ENCODE measurements at places on chromosomes 2 and 18.

- DNase-seq, result peak; percentile 89
These were observed 57.5 kb downstream of the DTNA start for GRCh38 chr18:34767601-34768027.

DNA sequence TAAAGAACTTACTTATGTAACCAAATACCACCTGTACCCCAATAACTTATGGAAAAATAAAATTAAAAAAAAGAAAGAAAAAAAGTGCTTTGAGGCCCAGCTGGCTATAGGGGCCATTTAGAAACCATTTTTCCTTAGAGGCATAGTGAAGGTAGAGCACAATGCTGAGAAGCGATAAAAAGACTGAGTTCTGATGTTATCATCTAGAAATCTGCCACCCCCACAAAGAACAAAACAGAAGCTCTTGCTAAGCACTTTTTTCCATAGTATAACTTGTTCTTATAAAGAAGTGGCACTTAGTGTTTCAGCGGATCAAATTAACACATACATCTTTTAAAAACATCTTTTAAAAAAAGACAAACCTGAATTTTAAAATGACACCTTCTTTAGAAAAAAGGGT lies 51.4 kb downstream of the ICOS start:
- no peak for DNase-seq

DNA sequence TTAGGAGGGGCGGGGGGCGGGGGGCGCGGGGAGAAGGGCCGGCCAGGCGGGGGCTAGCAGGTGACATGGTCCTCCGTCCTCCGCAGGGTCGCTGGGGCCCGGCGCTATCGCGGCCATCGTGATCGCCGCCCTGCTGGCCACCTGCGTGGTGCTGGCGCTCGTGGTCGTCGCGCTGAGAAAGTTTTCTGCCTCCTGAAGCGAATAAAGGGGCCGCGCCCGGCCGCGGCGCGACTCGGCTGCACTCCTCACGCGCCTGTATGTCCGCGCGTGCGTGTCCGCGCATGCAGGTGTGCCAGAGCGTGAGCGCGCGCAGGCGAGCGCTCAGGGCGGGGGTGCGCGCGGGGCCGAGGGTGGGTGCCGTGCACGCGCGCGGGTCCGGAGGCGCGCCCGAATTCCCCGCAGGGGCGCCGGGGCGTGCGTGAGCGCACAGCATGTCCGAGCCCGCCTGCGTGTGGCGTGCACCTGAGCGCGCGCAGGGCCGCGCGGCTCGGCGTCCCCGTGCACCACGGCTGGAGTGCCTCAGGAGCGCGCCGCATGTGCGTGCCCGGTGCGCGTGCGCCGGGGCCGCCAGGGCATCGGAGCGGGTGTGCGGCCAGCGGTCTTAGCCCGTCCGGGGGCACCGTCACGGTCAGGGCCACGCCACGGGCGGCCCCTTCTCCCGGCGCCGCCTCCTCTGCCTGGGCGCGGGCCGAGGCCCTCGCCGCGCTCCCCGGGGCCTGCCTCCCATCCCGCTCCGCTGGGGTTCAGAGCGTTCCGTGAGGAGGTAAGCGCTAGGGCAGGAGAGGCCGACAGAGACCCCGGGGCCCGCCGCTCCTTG lies 6.3 kb downstream of the SNORC start:
- DNase-seq, result peak; percentile 56

- DNase-seq, result no peak
These were observed 40.2 kb downstream of the CERKL start for GRCh38 chr2:181616715-181617114.

DNA sequence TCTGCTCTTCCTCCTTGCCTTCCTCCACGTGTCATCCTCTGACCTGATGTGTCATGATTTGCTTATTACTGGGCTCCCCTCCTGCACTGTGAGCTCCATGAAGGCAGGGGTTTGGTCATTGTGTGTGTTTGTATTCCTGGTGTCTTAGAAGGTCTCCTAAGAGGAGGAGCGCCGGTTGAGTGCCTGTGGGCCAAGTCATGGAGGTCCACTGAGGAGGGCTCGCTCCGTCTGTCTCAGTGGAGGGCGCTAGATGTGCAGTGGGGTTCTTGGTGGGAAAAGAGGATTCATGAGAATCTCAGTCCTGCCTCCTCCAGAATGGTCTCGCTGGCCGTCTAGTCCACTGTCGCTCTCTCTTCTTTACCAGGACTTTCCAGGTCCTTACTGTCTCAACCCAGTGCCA lies 100.2 kb downstream of the VWA3B start:
- DNase-seq, result no peak

- DNase-seq, result no peak
These were observed 226.4 kb upstream of the SALL3 start for GRCh38 chr18:78753240-78753639.

DNA sequence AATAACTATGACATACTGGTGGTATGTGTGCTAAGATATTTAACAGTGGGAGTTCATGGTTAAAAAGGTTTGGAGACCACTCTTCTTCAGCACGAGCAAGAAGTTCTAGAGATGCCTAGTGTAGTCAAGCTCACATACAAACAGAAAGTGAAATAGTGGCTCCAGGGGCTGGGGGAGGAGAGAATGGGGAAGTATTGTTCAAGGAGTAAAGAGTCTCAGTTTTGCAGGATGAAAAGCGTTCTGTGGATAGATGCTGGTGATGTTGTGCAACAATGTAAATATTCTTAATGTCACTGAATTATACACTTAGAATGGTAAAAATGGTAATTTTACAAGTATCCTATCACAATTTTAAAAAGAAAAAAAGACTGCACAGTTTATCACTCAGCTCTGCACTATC lies 29.0 kb upstream of the EPAS1 start:
- DNase-seq, result no peak

- no peak for DNase-seq
These were observed 34.1 kb upstream of the STAT1 start for GRCh38 chr2:191048073-191048472.

GRCh38 chr2:86283411-86284030 lies 53.9 kb downstream of the REEP1 start:
- peak; percentile 88 for DNase-seq

DNA sequence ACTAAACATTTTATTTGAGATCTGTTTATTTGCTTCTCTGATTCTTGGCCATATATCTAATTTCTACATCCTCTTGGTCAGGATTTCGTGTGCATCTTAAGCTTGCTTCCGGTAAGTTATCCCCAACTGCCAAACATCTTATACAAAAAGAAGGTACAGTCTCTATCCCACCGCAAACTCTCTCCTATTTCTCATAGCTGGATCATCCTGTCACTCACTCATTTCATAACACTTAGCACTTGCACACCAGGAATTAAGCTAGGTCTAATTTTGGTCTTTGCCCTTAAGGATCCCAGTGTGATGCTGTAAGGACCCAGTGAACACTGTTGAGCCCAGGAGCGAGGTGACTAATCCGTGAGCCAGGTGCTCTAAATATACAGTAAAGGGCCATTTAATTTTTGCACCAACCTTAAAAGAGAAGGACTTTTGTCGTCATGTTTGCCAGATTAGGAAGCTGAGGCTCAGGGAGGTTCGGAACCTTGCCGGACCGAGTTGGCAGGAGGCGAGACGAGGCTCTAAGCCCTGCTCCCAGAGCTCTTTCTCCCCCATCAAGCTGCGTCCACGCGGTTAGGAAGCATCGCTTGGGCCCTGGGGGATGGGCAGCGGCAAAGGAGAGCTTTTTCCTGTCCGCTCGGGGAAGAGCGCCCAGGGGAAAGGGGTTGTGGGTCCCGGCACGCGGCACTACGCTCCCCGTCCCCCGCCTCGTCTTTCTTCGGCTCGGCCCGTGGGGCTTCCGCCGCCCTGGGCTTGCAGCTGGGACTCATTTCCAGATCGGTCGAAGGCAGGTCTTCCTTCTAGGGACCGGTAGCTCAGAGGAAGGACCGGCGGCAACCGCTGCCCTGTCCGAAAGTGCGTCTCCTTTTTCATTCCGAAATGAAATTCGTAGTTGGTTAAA lies 4.1 kb upstream of the ITPRIPL1 start:
- DNase-seq, result peak; percentile 18

DNA sequence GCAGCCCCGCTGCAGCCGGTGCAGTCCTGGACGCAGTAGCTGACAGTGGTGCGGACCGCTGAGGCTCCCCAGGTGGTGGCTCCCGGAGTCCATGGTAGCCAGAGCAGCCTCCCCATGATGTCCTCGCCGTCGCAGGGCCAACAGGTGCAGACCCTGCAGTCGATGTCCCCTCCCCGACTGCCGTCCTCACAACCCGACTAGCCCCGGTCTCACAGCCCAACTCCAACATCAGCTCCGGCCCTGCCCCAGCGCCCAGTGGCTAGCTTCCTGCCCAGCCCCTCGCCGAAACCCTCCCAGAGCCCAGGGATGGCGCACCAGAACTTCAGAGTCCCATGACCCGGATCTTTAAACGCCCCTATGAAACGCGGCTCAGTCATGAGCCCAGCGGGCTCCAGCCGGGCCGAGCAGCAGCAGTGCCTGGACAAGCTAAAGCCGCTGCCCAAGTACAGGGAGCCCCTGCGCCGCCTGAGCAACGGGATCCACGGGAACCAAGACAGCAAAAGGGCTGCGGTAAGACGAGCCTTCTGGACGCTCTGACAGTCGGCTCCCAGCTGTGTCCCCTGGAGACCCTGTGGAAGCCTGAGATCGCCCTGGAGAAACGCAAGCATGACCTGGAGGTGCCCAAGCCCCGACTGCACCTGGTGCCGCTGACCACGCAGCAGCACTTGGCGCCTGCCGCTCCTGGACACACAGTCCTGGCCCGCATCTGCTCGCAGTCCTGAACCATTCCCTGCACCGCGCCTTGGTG lies 53.8 kb upstream of the TUBA3E start:
- no peak for DNase-seq

GRCh38 chr18:25169701-25170100 lies 182.3 kb downstream of the ZNF521 start:
- DNase-seq, result no peak

GRCh38 chr2:9191041-9191481 lies 15.6 kb upstream of the ASAP2 start:
- DNase-seq, result peak; percentile 68

GRCh38 chr2:169365029-169365480 lies 2.7 kb upstream of the LRP2 start:
- no peak for DNase-seq

GRCh38 chr2:119293254-119293653 lies 69.6 kb downstream of the STEAP3 start:
- DNase-seq, result peak; percentile 59

GRCh38 chr2:202638721-202639120 lies 4.0 kb downstream of the FAM117B start:
- no peak for DNase-seq

DNA sequence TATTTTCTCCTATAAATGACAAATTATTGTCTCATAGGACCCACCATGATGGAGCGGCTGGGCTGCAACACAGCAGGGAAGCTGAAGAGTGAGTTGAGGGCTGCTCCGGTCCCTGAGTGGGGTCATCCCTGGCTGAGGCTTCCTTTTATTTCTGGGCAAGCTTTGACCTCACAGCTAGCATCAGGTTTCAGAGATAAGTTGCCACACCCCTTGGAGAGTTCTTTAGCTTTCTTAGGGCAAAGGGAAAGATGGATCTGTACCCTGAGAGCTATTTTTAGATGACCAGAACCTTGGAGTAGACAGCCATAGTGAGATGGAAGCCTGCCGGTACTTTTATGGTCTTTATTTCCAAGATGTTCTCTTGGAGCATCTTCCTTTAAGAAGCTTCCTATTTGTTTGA lies 11.5 kb downstream of the MYL1 start:
- DNase-seq, result no peak

GRCh38 chr2:96913117-96913397 lies 43.2 kb upstream of the SEMA4C start:
- DNase-seq, result no peak

DNA sequence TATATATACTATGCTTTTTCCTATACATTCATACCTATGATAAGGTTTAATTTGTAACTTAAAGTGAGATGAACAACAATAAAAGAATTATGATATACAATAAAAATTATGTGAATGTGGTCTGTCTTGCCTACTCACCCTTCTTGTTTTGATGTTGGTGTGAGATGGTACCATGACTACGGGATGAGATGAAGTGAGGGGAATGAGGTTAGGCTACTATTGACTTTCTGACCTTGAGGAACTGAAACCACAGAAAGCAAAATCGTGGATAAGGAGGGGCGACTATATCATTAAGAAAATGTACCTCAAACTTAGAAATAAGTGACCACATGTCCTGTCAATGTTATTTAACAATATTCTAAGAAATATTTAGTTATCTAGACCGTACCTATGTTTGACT lies 103.9 kb upstream of the PPP1CB start:
- no peak for DNase-seq

DNA sequence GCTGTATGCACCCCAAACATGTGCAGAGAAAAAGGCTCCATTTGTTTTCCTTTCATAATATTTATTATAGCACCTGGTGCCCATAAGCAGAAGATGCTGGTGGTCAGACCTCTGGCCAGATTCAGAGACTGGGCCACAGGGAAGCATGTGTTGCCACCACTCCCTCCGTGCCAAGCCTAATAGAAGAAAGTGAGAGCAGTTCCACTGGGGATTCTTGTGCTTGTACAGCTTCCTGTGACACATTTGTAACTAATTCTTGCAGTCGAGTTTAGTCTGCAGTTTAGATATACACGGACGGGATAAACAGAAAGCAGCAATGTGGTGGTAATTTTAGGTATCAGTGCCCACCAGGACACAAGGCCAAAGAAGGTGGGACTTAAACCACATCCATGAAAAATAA lies 135.4 kb upstream of the PIEZO2 start:
- DNase-seq, result no peak

GRCh38 chr2:156803243-156803642 lies 367.1 kb downstream of the GPD2 start:
- peak; percentile 10 for DNase-seq

- peak; percentile 70 for DNase-seq
These were observed 27.2 kb downstream of the CLUL1 start for GRCh38 chr18:623761-624620.

GRCh38 chr2:195532628-195533271 lies 124.3 kb upstream of the SLC39A10 start:
- DNase-seq, result no peak

DNA sequence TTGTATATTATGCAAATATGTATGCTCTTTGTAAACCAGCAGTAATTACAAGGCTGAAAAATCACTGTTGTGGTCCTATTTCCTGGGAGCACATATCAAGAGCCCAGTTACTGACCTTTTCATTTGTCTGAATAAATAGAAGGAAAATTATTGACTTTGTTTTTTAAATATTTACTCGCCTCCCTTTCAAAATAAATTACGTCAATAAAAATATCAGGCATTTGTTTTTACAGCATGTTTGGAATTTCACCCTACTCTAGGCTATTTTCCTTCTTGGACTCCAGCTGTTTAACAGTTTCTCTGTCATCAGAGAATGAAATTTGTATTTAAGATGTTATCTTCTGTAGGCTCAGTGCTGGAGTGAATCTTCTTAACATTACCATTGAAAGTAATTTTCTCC lies 59.9 kb upstream of the LRATD1 start:
- DNase-seq, result no peak

GRCh38 chr2:220228310-220229006 lies 601.0 kb downstream of the SLC4A3 start:
- DNase-seq, result peak; percentile 95

Data from kidney tubule cell (primary cell).